ENCODE measurements at places on chromosomes 7 and 10. TPM values are rescaled to one million over a fixed set of nuclear protein-coding genes. Genes with fewer than 3 reads are reported as not detected.

PDAP1 gene
- total RNA-seq: 67.4 TPM

AKR1E2 gene
- 4.6 TPM for total RNA-seq

INMT gene
- total RNA-seq: 1.7 TPM

ZCWPW1 gene
- 6.9 TPM for total RNA-seq

RNF148 gene
- total RNA-seq: not detected

GHITM gene
- total RNA-seq: 68.6 TPM

DPYSL4 gene
- total RNA-seq: 3.9 TPM

GNG11 gene
- not detected for total RNA-seq
